Astrocyte (in vitro differentiated cells and primary cell): ENCODE measurements at places on chromosomes 6 and 20. TPM values are rescaled to one million over a fixed set of nuclear protein-coding genes. Genes with fewer than 3 reads are reported as not detected.

GRCh38 chr6:158611039-158611438 lies 33.5 kb downstream of the DYNLT1 start:
- DNase-seq, result no peak

DNA sequence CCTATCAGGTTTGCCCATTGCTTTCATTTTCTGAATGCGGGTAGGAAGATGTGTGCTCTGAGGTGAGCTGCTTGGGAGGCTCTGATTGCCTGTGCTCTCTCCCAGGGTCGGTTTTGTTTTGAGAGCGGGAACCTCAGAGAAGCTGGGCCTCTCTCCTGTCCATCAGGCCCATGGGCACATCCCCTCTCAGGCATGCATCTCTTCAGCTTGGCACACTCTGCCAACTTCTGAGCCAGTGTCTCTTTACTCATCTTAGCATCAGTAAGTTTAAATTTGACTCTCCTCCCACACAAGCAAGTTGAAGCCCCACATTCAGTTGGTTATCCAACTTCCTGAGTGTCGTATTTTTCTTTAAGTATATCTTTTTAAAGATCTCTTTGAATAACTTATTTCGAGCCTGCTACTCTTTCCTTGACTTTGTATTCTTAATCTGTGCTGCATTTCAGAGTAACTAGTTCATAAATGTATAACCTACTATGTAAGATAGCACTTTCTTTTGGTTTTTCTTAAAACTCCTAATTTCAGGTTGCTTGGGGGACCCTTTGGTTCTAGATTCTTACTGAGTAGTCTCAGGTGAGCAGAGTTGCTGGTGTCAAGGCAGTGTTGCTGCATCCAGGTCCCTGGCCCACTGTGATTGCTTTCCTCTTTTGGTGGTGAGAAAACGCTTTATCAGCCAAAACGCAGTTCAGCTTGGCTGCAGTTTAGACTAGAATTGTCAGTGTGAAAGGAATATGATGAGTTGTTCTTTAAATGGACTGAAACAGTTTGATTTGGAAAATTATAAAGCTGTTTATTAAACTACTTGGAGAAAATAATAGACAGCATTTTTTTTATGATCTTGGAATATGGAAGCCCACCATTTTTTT lies 54.8 kb downstream of the SNX9 start:
- no peak for DNase-seq

DNA sequence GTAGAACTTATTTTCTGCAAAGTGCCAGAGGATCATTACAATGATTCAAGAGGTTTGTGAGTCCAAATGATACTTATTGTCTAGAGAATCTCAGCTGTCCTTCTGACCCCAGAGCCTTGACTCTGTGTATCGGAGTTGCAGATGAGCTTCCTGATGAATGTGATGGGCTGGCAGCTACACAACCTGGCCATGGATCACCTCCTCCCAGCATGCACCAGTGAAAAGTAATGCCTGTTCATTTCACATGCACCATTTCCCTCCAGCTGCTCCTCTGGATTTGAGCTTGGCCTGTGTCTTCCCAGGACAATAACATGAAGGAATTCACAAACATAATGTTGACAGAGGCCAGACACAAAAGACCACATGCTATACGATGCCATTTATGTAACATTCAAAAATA lies 30.0 kb downstream of the SNHG17 start:
- no peak for DNase-seq

GRCh38 chr6:52534966-52535390 lies 41.9 kb downstream of the TRAM2 start:
- DNase-seq, result no peak

GABRR1 gene
- not detected in 2 replicates for total RNA-seq

OPRL1 gene
- total RNA-seq, result 2.8 and 3.6 TPM in 2 replicates

RWDD2A gene
- 4.7 and 4.9 TPM in 2 replicates for total RNA-seq

DDX39B gene
- total RNA-seq, result 284 and 294 TPM in 2 replicates
